ENCODE measurements at places on chromosomes 7 and 10.

GRCh38 chr7:92656121-92656520, 65.9 kb upstream of the FAM133B start:
- DNase-seq, result no peak

DNA sequence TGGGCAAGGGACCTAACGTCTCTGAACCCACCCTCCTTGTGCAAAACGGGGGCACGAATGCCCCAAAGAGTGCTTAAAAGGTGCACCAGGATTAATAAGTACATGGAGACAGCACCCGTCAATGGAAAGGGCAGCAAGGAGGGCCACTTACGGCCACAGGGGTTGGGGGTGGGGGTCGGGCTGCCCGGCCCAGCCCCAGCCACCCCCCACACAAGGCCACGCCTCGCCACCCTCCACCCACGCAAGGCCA, 213.4 kb downstream of the MAD1L1 start:
- no peak for DNase-seq

DNA sequence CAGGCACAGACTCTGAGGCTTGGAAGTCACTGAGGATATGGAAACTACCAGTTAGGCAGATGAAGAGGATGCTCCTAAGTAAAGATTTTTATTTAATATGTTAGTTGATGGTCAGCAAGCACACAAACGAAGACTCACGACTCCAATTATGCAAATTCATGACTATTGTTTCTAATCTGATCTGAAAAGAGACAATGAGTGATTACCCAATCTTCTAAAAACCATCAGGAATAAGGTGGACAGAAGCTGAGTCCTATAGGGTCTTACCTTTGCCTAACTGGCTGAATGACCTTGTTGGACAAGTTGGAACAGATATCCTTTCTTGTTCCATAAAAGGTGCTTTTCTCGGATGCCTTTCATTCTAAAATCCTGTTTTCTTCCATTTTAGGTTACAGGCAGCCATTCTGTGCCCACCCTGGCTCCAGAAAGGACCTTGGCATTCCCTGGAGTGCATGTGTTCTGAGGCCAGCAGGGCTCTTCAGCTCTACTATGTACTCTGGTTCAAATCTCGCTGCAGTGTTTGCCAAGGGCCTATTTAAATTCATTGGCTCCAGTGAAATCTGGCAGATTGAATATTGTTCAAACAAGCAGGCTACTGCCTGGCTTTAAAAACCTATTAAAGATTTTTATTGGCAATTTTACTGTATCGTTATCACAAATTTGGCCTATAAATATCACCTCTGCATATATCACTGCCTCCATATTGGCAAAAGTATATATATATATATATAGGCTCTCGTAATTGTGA, 77.5 kb downstream of the SLC25A13 start:
- no peak for DNase-seq

GRCh38 chr7:84792231-84792893, 394.5 kb downstream of the SEMA3D start:
- no peak for DNase-seq

- no peak for DNase-seq
Observed at GRCh38 chr10:133567609-133568286, 2.4 kb upstream of the SYCE1 start.

DNA sequence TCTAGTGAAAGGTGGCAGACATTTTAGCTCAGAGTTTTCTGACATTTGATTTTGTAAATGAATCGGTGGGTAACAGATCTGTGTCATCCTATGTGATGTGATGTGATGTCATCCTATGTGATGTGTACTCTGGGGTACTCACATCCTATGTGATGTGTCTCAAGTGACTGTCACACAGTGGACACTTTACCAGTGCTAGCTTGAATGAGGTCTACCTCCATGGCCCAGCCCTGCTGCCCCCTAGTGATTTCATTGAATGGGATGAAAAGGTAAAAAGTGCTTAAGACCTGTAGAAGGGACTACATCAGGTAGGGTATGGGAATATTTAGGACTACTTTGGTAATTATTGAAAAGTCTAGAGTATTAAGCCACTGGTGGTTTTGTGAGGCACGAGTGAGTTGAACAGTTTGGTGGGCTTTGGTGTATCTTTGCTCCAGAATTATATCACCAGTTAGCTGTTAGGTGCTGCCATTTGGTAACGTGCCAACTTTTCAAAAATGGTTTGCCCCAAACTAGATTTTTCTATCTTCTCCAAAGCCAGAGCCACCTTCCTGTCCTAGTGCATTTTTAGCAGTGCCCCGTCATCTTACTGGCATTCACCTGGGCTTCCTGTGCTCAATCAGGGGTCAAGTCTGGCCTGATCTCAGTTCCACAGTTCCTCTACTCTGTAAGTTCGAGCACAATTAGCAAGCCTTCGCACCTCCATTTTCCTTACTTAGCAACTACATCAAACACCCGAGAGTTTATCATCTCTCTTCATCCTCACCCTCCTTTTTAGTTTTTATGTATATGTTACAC, 9.7 kb downstream of the EIF4H start:
- DNase-seq, result no peak

DNA sequence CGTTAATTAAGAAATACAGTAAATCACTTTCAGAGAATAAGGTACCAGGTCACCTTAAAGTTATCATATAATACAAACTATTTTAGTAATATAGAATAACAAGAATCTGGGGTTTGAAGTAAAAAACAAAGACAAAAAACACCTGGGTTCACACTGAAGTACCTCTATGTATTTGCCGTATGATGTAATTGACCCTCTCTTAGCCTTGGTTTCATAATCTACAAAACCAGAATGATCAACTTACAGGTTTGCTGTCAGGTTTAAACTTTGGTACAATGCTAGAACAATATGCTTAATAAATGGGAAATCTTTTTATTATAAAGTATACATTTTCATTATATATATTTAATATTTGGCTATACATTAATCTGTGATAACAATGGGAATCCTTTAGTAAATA, 58.3 kb downstream of the CDCA7L start:
- DNase-seq, result no peak

- no peak for DNase-seq
Observed at GRCh38 chr7:10939237-10939910, 34.3 kb upstream of the PHF14 start.

- DNase-seq, result no peak
Observed at GRCh38 chr7:99943641-99944496, 14.4 kb upstream of the GJC3 start.

GRCh38 chr7:26658389-26659084, 205.9 kb downstream of the SKAP2 start:
- no peak for DNase-seq

GRCh38 chr10:119101366-119102098, 2.4 kb upstream of the DENND10 start:
- no peak for DNase-seq

DNA sequence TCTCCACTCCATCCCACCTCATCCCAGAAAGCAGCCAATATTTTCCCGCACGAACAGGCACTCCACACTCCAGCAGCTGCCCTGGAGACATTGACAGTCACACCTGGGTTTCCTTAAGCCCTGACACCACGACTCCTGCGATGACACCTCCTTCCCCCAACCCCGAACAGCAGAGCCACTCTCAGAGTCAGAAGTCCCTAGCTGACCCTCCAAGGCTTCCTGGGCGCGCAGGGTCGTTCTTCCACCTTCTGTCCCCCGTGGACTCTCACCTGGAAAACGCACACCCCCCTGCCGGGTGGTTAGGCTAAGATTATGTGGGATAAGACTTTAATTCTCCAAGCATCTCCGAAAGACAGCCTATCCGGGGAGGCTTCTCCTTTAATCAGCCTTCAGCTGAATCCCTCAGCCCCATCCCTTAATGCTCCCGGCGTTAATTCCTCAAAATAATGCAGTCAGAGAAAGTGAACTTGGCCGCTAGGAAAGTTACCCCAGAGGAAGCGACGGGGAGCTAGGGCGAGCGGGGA, 1.1 kb downstream of the DENND11 start:
- DNase-seq, result no peak

DNA sequence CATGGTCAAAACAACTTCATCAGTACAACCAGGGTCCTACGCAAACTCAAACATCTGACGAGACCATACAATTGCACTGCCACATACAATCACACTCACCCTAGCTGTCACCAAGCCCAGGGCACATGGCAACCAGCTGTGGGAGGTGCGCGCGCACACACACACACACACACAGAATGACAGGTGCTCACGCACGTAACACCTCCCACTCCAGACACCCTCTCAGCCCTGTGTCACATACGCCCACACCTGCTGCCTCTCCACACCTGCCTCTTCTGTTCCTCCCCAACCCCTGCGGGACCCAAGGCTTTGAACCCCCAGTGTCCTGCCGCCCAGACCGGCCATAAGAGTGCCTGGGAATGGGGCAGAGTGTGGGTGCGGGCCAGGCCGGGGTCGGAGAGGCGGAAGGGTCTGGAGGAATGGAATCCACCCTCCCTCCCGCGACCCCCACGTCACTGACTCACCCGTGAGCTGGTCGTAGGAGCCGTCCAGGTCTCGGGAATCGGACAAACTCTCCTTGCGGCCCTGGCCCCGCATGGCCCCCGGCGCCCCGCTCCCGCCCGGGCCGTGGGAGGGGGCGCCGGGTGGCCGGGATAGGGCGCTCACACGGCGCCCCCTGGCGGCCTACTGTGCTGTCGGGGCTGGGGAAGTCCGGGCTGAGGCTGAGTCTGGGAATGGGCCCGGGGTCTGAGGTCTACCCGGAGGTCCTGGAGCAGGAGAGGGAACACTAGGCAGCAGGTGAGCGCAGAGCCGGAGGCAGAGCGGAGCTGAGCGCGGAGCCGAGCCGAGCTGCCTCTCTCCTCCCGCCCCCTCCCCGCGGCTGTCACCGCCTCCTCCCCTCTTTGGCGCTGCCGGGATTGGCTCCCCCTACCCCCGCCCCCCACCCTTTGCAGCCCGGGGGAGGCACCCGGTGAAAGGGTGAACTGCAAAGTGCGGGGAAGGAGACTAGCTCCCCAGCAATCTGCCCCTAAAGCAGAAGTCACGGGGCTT, at the start of gene KCNIP2:
Gene KCNIP2 (minus strand): TSS at position 769 of the 990 bp plus-strand sequence. CDS start 232 bp downstream, at position 537.
- peak; percentile 45 for DNase-seq

- no peak for DNase-seq
Observed at GRCh38 chr7:17146621-17147020, 151.8 kb upstream of the AHR start.

GRCh38 chr10:97866524-97867219, 17.0 kb downstream of the GOLGA7B start:
- no peak for DNase-seq

GRCh38 chr10:88861036-88861435, 9.4 kb upstream of the ANKRD22 start:
- no peak for DNase-seq

GRCh38 chr10:97325754-97326153, 6.7 kb downstream of the FRAT1 start:
- no peak for DNase-seq

DNA sequence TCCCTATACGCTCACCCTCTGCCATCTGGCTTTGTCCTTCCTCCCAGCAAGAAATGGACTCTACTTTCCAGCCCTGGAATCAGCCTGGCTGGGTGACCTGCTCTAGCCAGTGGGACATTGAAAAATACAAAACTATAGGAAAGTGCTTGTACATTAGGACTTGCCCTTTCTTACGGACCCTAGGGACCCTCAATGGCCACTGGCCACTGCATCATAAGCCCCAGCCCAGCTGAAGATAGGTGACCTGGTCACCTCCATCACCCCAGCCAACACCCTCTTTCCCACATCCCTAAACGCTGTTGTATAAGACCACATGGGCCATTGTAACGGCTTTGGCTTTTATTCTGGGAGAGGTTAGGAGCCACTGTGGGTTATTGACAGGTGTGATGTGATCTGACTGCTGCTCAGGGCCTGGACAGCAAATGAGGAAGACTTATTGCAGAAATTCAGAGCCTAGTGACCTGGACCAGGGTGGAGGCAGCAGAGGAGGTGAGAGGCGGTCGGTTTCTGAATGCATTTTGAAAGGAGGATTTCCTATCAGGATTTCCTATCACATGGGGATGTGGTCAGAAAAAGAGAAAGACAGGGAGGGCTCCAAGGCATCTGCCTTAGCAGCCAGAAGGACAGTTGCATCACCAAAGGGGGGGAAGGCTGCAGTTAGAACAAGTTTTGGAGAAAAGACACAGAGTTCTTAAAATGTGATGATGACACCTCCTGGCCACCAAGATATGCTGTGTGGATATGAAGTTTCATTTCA, 2.2 kb upstream of the LMBR1 start:
- DNase-seq, result no peak

DNA sequence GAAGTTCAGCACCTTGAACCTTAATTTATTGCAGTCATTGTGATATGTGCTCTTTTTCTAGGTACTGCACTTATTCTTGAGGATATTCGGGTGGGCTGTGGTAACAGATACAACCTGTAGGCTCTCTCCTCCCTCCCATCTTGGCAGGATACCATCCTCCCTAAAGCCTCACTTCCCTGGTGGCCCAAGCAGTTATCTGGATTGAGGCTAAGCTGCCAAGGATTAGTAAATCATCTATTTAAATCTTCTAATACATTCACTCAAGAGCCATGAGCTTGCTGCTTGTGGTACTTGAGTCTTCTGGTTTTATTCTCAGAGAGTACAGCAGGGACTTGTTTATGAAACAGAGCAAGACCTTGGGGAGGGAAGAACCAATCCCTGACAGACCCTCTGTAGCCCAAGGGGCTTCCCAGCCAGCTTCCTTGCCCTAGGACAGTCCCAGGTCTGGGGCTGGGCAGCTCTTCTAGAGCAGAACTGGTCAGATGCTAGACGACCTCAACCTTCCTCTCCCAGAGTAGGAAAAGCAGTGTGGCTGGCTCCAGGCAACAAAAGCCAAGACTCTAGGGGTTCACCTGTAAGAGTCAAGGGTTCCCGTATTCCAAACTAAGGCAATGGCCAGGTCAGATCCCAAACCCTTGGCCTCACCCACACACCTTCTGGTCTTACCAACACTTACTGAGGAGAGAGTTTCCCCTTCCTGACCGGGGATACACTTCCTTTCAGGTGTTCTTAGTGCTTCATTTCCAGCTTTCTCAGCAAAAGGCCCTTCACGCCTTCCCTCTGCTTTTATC, 21.3 kb downstream of the WNT8B start:
- no peak for DNase-seq

Measured in central memory CD4-positive, alpha-beta T cell (primary cell).